Effector memory CD4-positive, alpha-beta T cell (primary cell): ENCODE measurements at places on chromosomes 7 and 10.

- DNase-seq, result no peak
Observed at GRCh38 chr10:90306187-90306586, 551.7 kb downstream of the HTR7 start.

GRCh38 chr7:20906801-20907453 is 120.2 kb upstream of the SP8 start:
- DNase-seq, result no peak

DNA sequence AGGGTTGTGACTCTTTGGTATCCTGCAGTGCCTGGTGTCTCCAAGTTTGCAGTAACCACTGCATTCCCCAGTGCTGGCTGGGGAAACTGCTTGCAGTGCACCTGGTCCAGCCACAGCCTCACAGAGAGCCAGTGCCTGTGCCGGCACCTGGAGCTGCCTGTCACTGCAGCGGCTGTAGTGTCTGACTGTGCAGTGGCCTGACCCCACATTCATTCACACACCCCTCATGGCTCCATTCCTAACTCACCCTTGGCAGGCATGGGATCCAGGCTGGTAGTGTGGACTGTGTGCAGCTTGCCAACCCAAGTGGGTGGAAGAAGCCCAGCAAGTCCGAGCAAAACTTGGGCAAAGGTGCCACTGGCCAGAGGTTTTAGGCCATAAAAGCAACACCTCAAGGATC is 3.7 kb upstream of the CYP3A43 start:
- no peak for DNase-seq

DNA sequence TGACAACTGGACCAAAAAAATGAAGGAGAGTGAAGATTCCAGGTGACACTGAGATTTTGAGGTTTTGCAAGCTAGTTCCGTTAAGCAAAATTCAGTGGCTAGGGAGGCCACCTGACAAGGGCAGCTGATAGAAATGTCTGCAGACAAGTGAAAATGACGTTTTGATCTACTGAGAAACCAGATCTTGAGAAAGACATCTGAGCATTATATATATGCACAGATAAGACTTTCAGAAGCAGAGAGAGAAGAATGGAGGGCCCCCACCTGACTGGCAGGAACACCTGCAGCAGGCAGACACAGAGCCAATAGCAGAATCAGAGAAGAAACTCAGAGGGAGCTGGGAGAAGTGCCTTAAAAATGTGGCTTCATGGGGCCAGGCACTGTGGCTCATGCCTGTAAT is 76.1 kb upstream of the LRGUK start:
- DNase-seq, result no peak

DNA sequence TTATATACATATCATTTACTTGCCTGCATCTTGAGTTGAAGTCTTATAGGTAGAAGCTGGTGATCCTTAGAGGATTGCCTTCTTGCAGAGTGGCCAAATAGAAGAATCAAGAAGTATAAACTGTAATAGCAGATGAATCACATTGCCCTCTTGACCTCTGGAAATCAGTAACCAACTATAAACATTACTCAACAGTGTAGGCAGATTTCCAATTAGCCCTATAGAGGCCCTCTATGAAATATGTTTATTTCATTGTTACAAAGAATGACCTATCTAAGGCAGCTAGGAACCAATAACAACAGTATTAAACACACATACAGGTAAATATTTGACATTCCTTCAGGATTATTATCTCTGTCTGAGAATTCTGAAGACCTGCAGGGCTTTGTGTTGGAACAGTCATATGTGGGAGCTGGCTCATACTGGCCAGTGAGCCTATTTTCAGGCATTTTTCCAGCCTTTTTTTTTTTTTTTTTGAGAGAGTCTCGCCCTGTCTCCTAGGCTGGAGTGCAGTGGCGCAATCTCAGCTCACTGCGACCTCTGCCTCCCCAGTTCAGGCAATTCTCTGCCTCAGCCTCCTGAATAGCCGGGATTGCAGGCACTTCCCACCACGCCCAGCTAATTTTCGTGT is 7.2 kb upstream of the SRI start:
- no peak for DNase-seq

DNA sequence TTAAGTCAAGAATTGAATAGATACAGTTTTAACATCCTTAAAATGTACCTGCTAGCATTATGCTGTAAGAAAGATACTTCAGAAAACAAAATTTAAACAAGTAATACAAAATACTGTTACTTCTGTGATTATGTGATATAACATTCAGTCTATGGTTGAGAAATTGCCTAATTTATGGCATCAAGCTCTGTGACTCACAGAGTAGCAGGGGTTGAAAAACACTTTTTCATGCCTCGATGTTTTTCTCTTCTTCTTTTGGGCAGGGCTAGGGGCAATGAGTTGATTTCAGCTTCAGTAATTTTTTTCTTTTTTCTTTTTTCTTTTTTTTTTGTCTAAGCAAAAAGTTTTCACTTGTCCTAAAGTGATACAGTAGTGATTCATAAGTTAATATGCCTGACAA is 209.2 kb downstream of the MBL2 start:
- no peak for DNase-seq

- no peak for DNase-seq
Observed at GRCh38 chr7:54112567-54112966, 429.6 kb upstream of the VSTM2A start.

DNA sequence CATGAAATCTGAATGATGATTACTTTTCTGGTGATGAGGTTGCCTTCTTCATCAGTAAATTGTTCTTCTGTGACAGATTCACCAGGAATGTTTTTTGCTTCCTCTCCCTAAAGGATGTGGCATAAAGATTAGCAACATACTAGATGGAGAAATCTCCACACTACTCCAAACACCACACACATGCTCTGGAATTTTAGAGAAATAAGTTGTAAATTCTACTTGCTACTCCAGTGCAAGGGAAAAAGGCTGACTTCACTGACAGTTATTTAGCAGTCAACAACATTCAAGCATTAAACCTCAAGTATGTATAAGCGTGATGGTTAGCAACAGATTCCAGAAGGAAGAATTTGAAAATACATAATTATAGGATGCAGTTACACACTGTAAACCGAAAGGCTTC is 137.9 kb upstream of the CCDC6 start:
- DNase-seq, result no peak

DNA sequence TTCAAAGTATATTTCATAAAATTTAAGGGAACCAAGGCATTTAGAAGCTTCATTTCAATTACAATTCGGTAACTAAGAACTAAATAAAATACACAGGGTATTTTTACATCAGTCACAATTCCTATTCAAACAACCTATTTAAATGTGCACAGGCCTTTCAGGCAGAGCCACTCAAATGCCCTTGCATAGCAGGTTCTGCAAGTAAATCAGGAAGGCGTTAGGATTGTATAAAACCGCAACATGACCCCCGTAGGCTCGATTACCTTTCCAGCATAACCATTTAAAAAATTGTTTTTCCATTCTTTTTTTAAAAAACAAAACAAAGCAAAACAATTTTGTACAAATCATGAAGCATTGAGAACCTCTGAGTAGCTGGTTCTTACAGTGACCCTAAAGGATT is 289.9 kb upstream of the SP8 start:
- DNase-seq, result no peak

DNA sequence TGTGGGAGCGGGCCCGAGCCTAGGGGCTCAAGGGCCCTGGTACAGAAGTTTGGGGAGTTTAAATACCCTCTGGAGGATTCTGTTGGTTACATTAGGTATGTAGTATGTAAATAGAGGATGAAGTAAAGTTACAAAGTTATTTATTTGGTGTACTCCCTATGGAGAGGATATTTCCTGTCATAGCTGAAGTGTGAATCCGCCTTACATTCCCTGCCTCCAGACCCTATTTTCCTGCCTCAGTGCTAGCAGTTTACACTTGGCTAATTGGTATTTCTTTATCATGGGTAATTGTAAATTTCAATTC is 60.6 kb upstream of the KLF14 start:
- no peak for DNase-seq

- DNase-seq, result no peak
Observed at GRCh38 chr10:103874730-103875129, 19.4 kb upstream of the SH3PXD2A start.

GRCh38 chr7:82019551-82020475 is 250.0 kb upstream of the HGF start:
- DNase-seq, result no peak

- DNase-seq, result no peak
Observed at GRCh38 chr10:79417266-79417665, 28.2 kb downstream of the ZCCHC24 start.
